NCI-H187 treated with DMSO at 0.1 percent for 48 hours (cell line): ENCODE measurements at places on chromosomes 2 and 18.

DNA sequence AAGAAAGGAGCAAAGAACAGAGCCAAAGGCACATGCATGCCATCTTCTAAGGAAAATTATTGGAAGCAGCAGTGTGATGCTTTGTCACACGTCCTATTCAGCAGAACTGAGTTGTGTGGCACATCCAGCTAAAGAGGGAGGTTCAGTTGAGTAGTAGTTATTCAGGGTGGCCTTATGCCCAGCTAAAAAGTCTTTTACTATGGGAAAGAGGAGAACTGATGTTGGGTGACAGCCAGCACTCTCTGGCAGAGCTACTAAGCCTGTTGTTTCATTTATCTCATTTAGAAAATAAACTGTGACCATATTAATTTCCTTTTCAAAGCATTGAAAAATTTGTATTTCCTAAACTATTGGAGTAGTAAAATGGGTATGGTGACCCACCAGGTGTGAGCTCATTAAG, 18.5 kb downstream of the ITGA6 start:
- no peak for DNase-seq

DNA sequence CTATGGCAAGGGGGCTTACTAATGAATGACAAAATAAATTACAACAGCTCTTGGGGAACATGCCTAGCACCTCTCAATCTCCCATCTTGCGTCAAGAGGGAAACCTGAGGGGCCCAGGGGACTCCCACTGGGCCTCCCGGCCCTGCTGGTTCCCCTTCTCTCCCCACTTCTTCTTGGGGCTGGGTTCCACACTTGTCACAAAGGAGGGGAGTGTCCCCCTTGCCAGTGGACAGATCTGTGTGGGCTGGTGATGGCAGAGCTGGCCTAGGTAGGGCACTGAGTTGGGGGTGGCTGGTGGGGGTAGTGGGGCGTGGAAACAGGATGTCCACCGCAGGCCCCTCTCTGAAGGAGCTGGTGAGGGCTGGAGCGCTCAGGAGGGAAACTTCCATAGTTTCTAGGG, 184.0 kb upstream of the HAAO start:
- no peak for DNase-seq

GRCh38 chr18:22106536-22107292, 62.7 kb upstream of the GATA6 start:
- DNase-seq: no peak

DNA sequence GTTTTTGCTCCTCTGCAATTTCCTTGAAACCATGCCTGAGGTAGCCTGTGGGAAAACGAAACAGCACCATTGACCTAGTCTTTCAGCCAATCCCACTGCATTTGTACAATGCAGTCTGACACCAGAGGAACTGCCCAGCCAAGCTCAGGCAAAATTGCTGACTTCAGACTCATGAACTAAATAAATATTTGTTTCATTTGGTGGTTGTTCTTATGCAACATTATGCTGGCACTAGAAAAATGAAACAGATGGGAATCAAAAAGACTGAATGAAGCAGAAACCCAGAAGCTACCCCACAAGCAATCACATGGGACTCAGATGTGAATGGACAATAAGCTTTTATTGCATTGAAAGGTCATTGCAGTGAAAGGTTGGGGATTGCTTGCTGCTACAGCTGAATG, 1.7 kb downstream of the NAT8 start:
- no peak for DNase-seq

- no peak for DNase-seq
Observed at GRCh38 chr2:120343100-120343432, 2.9 kb upstream of the INHBB start.

DNA sequence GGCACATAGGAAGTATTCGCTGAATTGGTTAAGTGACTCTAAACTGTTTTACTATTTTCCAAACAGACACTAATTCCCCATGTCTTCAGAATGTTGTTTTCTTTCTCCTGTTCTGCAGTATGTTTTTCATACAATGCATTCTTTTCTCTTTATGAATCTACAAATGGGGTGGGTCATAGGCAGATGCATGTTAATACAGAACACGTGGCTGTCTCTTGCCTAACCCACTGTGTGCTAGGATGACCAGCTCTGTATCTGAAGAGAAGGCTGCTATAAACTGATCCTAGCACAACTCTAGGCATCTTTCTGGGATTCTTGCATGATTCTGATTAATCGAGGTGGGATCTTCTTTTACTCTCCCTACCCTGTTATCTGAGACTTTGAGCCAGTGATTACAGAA, 826.0 kb downstream of the PLCL1 start:
- DNase-seq: no peak

DNA sequence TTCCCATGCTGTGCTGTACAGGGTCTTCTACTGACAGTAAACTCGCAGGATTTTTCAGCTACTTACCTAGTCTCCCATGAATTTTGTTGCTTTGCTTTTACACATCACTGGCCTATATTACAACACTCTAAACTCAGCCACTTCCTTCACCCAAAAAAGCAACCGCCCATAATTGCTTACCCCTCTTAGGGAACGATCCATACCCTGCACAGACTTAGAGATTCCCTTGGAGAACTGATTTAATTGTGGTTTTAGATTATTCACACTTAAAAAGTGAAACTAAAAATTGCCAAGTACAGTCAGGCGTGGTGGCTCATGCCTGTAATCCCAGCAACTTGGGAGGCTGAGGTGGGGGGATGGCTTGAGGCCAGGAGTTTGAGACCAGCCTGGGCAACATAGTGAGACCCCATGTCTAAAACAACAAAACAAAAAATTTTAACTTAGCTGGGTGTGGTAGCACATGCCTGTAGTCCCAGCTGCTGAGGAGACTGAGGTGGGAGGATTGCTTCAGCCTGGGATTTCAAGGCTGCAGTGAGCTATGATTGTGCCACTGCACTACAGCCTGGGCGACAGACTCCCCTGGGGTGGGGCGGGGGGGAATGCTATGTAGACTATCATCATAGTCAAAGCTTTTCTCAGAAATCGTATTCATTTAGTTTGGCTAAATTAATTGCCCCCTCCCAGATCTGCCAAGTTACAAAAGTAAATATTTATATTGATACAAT, 19.3 kb downstream of the MRPL30 start:
- DNase-seq: no peak

DNA sequence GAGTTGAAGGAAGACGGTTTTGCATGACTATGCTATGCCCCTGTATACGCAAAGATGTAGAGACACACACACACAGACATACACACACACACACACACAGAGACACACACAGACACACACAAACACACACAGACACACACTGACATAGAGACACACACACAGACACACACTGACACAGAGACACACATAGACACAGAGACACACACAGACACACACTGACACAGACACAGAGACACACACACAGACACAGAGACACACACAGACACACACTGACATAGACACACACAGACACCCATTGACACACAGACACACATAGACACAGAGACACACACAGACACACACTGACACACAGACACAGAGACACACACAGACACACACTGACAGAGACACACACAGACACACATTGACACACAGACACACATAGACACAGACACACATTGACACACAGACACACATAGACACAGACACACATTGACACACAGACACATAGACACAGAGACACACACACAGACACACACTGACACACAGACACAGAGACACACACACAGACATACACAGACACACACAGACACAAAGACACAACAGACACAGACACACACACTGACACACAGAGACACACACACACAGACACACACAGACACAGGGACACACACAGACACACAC, 121.3 kb downstream of the BCL2 start:
- no peak for DNase-seq

DNA sequence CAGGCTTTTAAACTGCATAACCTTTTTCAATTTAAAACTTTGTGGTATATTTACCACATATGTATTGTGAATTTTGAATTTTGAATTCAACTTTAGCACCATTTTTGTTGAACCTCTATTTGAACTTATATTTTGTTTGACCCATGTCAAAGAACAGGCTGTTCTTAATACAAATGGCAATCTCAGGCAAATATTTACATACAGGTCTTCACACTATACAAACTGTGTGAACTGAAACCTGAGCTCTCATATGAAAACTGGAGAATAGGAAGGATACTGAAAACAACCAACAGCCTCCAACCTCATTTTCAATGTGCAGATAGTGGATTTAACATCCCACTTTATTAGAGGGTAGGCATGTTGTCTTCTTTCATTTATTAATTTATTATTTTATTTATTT, 491.8 kb downstream of the KCNJ3 start:
- DNase-seq: no peak

- DNase-seq: no peak
Observed at GRCh38 chr2:14424478-14425390, 207.8 kb upstream of the LRATD1 start.

DNA sequence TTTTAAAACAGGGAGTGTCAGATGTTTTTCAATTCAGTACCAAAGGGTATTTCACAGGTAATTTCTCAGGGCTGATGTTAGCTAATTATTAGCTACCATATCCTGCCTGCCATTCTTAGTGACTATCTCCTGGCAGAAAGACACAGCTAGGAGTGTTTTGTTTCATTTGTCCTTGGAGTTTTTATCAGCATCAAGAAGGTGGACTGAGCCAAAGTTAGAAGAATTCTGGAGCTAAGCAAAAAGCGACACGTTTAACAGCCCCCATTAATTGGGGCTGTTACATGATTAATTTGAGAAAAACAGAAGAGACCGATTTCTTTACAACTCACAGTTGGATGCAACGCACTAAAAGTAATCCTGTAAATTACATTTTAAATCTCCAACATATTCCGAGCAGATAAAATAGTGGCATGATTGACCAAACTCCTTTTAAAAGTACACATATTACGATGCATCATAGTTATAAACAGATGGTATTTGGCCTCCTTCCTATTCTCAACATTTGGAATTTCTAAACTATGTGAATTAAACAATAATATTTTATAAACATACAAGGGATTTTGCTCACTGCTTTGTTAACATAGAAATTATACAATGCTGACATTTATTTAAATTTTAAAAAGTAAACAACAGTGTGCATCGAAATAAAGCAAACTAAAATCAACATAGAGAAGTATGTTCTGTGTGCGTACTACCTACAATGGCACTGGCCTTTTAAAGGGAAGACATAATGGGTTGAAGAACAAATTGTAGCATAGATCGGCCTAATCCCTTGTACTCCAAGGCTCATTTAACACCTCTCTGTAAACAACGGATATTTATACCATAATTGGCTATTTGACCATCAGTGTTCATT, 585.1 kb downstream of the ZEB2 start:
- no peak for DNase-seq

DNA sequence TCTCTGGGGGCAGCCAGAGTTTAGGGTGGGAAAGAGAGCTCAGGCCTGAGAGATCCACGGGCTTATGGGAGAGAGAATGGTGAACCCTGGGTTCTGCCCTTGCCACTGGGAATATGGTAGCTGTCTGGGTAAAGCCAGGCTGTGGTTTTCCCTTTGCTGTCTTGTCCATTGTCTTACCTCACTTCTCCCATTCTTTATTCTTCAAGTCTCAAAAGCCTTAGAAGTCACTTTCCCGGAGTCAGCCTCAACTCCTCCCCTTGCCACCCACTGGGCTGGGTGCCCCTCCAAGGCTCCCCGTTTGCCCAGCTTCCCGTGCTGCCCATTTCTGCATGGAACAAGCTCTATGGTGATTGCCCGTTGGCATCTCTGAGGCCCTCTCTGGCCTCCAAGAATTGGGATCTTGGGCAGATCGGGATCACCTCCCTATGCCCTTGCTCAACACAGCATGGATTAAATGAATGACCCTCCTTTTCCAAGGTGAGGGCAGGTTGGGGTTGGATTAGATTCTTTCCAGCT, 228.2 kb downstream of the HAUS1 start:
- no peak for DNase-seq

GRCh38 chr2:70258532-70258875, 567 bp downstream of the PCYOX1 start:
- no peak for DNase-seq

- no peak for DNase-seq
Observed at GRCh38 chr18:47531717-47532116, 280.3 kb upstream of the SKOR2 start.

DNA sequence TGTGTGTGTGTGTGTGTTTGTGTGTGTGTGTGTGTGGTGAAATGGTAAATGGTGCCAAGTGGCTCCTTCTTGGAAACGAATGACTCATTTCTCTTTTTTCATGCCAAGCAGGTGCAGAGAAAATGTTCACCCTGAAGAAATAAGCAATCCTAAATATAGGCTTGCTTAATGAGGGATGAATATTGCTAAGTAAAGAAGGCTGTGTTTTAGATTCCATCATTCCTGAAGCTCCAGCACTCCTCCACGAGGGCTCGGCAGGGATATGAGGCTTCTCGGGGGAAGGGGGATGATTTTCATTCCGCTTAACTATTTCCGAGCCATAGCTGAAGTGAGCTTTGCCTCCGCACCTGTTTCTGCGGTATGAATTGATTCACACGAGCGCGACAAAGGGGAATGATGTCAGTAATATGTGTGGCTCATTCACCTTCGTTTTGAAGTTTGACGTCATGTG, 72.9 kb downstream of the TSN start:
- no peak for DNase-seq

DNA sequence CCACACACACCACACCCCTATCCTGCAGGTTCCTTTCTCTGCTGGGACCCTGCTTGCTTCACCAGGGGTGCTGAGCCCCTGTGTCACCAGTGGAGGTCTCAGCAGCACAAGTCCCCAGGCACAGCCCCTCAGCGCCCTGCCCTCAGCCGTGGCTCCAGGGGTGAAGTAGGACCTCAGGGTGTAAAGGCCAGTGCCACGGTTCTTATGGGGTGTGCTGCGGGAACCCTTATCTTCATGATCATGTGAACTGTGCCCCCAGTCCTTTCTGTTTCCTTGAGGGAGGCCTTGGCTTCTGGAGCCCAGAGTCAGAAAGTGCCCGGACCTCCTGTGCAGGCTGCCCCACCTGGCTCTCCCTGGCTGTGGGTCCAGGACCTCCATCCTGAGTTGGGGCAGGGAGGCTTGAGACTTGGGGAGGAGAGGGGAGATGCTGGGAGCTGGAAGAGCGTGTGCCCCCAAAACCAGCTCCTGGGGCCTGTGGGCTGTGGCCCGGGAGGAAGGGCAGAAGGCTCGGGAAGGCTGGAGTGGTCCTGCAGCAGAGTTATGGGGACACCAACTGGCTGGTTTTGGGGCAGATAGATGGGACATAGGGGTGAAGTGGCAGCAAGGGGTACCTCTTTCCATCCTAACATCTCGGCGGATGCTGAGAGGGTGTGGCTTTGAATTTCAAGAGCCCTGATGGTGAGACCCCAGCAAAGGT, 20.2 kb upstream of the KLF11 start:
- DNase-seq: no peak

DNA sequence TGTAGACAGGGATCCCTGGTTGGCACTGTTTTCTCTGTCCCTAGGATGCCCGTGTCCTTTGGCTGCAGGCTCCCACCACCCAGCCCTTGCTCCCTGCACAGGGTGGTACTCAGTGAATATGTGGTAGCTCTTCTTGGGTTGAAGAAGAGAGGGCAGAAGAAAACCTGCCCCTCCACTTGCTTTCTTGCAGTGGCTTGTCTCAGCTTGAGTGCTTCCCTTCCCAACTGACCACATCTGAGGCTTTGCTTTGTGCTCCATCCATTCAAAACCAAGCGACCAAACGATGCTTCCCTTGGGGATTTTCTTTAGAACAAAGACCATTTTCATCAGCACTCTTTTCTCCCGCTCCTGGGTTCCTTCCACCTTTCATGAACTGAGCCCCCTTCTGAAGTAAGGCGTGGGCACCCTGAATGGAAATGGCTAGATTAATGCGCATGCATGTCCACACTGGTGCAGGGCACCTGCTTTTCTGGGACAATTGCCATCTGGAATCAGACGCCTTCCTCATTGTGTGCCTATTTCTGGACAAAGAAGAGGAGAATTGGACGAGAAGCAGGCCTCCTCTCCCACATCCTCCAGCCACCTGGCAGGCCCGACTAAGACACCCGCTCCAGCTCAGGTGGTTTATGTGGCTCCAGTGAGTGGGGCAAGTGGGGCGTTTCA, 59.1 kb downstream of the ARL4C start:
- DNase-seq: no peak
